Activated CD4-positive, alpha-beta T cell treated with anti-CD3 and anti-CD28 coated beads, Interleukin-2, amount 50 U/mL, for 4 hours (primary cell): ENCODE measurements at places on chromosomes 7 and 10.
A peak's percentile ranks its signal among the peaks of the same experiment; 100 is the strongest.

GRCh38 chr10:78851647-78852046 lies 217.1 kb upstream of the ZMIZ1 start:
- no peak for DNase-seq

GRCh38 chr10:129046065-129046681 lies 420.9 kb upstream of the MGMT start:
- no peak for DNase-seq

DNA sequence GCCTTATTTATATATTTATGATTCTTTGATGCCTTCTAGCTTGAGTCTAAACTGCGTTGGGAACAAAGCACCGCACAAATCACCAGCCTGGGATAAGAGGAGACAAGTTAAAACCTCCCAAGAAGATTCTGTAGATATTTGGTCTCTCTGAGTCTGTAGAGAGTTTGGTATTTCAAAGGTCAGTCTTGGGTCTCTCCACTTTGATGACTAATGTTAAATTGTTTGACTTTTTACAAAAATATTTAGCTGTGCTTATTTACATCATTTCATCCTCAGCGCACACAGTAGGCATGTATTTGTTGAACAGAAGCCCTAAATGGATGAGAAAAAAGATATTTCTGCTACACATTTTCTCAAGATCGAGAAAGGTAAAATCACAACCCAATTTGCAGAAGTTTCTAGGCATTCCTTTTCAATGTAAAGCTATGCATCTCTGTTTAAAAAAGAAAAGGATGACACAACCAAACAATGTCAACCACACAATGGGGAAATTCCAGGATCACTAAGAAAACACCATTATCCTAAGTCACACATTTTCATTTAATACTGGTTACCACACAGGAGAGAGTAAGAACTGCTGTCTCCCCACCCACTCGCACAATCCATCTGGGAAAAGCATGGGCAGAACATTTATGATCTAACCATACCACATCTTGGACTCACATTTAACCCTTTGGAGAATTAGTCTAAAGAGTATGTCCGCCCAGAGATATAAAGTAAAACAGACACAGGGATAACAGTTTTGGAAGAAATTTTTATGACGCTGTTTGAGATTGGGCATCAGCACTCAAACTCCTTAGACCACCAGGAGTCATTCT lies 4.4 kb downstream of the CDK6 start:
- DNase-seq = no peak

DNA sequence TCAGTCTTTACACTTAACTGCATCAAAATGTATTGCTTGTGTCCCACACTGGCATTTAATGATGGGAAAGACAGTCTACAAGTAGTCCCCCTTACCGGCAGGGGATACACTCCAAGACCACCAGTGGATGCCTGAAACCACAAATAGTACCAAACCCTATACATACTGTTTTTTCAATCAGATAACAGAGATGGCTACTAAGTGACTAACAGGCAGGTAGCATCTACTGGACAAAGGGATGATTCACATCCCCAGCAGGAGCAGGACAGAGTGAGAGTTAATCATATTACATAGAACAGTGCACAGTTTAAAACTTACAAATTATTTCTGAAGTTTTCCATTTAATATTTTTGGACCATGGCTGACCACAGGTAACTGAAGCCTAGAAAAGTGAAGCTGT lies 13.2 kb downstream of the TMEM243 start:
- no peak for DNase-seq

GRCh38 chr10:58017719-58018367 lies 249.9 kb downstream of the IPMK start:
- DNase-seq = no peak

- DNase-seq = no peak
Observed at GRCh38 chr7:29429401-29429800, 134.2 kb upstream of the PRR15 start.

- DNase-seq = no peak
Observed at GRCh38 chr7:75937958-75938786, 23.2 kb downstream of the POR start.

DNA sequence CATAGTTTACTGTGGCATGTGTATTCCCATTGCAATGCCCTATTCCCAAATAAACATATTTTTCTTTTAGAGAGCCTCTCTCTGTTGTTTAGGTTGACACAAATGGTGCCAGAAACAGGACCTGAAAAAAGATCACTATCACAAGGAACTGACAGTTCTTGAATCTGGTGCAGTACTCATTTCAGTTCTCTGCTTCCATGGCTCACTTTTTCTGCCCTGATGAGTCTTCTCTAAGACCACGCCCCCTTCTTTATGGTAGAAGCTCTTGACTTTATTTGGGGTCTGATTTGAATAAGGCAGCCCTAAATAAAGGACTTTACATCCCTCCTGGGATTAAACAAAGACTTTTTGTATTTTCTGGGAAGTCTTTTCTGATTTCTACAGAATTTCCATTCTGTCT lies 3.5 kb upstream of the CCDC126 start:
- DNase-seq = no peak

DNA sequence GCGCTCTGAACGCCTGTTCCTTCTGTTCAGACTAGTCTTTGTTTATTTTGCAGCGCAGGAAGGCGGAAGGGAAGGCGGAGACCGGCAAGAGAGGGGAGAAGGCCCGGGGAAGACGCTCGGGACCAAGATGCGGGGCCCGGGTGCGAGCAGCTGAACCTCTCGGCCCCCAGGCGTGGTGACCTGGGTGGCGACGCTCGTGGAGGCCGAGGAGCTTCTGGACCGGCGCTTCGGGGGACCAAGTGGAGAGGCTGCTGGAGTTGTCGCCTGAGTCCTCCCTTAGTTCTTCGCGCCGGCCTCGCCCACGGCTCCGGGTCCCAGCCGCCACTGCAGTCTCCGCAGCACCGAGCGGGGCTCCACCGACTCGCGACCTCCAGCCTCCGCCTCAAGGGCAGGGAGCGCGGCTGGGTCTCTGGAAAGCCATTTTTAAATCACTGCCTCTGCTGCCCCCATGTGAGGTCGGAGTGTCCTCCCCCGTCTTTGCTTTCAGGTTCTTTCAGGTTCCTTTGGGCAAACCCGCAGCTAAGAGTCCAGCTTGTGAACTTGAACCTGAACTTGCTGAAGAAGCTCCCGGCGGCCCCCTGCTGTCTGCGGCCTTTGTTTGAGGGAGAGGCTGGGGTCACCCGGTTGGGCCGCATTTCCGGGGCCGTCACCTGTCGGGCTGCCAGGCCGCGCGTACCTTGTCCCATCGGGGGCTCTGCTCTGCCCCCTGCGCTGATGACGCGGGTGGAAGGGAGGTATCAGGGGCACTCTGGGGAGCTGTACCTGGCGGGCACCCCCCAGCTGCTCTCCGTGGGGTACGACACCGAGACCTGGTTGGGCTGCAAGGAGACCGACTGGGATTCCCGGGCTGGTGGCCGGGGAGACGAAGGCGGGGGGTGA lies 136.0 kb downstream of the KIF20B start:
- DNase-seq = no peak

DNA sequence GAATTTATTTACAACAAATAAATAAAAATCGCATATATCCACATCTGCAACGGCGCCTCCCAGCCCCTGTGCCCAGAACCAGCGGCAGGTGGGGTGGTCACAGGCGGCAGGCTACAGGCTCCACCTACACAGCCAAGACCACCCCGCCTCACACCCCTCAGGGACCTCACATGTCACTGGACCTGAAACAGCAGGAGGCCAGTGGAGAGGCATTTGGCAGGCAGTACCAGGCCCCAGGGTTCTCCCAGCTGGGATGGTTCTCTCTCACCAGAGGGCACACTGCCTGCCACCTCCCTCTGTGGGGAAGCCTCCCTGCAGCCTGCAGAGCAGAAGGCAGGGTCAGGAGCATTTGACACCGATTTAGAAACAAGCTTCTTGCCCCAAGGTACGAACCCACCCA lies 81.5 kb downstream of the MAD1L1 start:
- DNase-seq = no peak

DNA sequence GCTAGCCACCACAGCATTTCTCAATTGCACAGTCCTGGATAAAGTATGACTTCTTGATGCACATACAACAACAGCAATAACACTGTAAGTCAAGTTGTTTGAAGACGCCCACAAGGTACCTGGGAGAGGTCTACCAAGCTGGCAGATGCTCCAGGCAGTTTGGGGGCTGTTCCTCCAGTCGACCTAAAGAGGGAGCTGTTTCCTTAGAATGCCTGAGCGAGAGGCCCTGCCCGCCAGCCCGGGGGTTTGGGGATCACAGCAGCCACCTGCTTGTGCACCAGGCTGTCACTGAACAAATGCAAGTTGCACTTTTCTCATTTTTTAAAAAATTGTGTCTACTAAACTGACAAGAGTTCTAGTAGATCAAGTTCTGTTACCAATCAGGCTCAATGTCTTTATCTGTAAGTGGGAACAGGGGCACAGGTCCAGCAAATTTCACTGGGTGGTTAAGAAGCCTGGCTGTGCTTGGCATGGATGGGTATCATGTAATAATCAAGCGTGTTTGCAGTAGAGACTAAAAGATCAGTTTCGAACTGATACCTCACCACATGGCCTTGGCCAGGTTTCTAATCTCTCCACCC lies 193.8 kb upstream of the ADO start:
- peak; percentile 79 for DNase-seq

DNA sequence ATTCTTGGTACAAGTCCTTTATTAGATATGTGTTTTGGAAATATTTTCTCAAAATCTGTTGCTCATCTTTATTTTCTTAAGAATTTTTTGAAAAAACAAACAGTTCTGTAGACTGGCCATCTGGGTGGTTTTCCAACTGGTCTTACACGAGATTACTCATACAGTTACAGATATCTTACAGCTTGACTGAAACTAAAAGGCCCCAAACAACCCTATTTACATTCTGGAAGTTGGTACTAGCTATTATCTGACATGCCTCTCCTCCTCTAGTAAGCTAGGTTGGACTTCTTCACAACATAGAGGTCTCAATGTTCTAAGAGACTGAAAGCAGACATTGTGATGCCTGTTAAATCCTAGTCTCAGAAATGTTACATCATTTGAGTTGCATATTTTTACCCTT lies 52.0 kb downstream of the ZNF22 start:
- DNase-seq = no peak

DNA sequence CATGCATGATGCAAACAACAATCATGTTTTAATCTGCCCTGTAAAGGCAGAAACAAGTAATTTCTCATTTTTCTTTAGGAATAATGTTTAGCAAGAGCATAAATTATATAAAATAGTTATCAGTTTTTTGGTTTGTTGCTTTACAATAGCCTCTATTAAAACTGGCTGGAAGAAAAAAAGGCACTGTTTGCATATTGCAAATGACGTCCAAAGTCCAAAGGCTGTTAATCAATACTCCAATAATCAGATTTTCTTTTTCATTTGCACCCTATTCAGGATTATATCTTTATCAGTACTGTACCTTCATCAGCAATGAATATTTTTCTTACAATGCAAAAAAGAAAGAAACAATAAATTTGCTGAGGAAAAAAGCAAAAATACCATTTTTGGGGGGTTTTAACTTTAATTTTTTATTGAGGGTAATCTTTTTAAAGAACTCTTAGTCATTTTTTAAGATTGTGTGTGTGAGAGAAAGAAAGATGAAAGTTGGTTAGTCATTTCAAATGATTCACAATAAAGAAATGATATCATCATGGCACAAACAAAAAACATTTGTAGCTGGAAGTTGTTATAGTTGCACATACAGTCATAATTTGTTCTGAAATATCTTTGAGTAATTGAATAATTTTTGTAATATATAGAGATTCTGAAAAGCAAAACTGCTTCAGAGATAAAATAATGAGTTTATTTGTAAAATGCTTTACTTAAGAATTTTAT lies 44.4 kb upstream of the AKR1C2 start:
- no peak for DNase-seq

DNA sequence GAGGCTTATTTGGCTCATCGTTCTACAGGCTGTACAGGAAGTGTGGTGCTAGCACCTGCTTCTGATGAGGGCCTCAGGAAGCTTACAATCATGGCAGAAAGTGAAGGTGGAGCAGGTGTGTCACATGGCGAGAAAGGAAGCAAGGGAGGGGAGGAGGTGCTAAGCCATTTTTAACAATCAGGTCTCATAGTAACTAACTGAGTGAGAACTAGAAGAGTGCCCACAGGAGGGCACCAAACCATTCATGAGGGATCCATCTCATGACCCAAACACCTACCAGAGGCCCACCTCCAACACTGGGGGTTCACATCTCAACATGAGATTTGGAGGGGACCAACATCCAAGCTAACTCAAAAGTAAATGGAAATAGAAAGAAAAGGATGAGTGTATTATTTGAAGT lies 78.1 kb downstream of the CXCL12 start:
- no peak for DNase-seq

- no peak for DNase-seq
Observed at GRCh38 chr10:4807761-4808507, 18.1 kb upstream of the AKR1E2 start.

GRCh38 chr7:75732764-75733630 lies 5.7 kb downstream of the HIP1 start:
- DNase-seq = no peak

DNA sequence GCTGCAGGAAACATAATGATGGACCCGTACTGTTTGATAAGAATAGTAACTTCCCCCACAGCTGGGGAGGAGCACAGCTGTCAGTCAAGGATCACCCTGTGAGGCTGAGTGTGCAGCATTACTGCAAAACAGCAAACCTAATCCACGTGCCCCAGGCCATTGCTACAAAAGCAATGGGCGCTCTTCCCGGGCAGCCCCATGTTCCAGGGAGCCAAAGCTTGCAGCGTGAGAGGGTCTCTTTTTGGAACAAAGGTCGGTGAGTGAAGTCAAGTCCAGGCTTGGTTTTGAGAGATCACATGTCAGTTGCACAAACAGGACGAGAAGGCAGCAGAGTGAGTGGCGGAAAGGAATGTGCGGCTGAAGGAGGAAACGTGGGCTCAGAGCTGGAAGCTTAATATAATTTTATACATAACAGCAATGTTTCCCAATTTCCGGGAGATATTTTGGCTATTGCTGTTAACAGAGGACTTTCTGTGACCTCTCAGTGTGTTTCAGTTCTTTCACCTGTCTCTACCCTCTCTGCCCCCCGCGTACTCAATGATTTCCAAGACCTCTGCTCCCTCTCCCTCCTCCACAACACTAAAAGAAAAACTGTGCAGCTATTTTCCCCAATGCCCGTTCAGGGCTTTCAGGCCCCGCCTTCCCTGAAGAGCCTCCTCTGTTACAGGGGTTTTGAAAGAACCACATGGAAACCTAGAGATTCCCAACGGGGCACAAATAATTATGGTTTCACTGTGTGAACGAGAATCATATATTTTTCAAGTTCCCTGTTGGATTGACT lies 128.9 kb downstream of the MTPAP start:
- DNase-seq = no peak

DNA sequence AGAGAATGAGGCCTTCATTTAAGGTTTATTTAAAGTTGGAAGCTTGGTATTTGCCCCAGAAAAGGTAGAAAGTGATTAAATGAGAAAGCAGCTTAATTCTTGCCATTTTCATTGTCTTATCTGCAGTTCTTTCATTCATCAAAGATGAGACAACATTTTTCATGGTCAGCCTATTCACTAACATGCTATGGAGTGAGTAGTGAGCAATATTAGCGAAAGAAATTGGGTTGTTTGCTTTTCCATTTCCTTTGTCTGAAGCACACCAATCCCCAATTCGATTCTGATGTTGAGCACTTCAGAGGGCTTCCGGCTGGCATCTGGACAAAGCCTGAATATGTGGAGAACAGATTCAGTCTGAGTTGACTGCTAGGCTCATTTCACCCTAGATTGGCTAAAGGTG lies 317.2 kb downstream of the BBS9 start:
- no peak for DNase-seq

- DNase-seq = no peak
Observed at GRCh38 chr7:113410796-113411195, 292.4 kb upstream of the SMIM30 start.

- DNase-seq = no peak
Observed at GRCh38 chr7:37385787-37386186, 62.9 kb downstream of the ELMO1 start.
